ENCODE measurements at places on chromosomes 6 and 20. TPM values are rescaled to one million over a fixed set of nuclear protein-coding genes. Genes with fewer than 3 reads are reported as not detected.

The REM1 gene
- total RNA-seq, result 0.47 TPM

The EPB41L1 gene
- 60.7 TPM for total RNA-seq

The CRISP2 gene
- not detected for total RNA-seq

The ATP6V1G2 gene
- 0.78 TPM for total RNA-seq

The FAM217A gene
- total RNA-seq, result not detected

The CAP2 gene
- total RNA-seq, result 11.1 TPM

The MAPK14 gene
- 28.3 TPM for total RNA-seq

The PRPF6 gene
- 58.4 TPM for total RNA-seq

The VPS16 gene
- total RNA-seq, result 30.8 TPM

The DCDC2 gene
- 2.7 TPM for total RNA-seq

The PAX1 gene
- 0.11 TPM for total RNA-seq

The EEF1A2 gene
- 155 TPM for total RNA-seq

Measured in A549 treated with dexamethasone at 1 μM for 4 hours (cell line).